ENCODE measurements at places on chromosomes 11 and 22.

DNA sequence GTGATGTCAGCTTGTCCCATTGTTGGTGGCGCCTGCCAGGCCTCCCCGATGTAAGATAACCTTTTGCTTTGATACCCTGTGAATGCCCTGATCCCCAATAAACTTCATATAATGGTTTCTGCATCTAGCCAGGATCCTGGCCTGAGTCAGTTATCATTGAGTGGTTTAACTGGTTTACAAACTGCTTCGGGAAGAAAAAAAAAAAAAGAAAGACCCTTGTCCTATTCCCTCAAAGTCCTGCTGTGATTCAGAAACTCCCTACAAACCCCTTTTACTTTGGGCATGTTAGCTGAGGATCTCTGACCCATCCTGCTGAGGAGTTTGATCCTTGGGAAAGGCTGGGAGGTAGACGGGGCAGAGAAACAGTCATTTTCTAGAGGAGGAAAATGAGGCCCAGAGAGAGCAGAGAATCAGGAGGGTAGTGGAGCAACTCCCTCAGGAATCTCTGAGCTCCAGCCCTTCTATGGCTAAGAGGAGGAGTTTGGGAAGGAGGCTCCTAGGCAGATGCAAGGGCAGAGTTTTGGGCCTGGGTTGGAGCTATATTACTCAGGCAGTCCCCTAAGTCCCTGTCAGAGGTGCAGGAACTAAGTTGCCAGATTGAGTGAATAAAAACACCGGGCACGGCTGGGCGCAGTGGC is 5.4 kb upstream of the CYB5R3 start:
- no peak for DNase-seq

DNA sequence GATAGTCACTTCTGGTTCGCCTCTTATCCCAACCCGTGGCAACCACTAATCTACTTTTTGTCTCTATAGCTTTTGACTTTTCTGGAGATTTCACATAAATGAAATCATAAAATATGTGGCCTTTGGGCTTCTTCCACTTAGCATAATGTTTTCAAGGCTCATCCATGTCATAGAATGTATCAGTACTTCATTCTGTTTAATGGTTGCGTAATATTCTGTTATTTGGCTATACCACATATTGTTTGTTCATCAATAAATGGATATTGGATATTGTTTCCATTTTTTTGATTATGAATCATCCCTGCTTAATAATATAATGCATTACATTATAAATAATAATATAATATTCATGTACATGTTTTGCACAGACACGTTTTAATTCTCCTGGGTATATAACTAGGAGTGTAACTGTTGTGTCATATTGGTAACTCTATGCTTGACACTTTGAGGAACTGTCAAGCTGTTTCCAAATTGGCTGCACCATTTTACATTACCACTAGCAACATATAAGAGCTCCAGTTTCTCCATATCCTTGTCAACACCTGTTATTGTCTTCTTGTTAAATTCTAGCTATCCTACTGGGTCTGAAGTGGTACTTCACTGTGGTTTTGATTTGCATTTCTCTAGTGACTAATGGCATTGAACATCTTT is 181.5 kb downstream of the CADM1 start:
- no peak for DNase-seq

GRCh38 chr11:93952082-93952780 is 68.9 kb upstream of the HEPHL1 start:
- DNase-seq, result no peak

GRCh38 chr22:37381489-37381888 is 45.8 kb downstream of the ELFN2 start:
- DNase-seq, result no peak

DNA sequence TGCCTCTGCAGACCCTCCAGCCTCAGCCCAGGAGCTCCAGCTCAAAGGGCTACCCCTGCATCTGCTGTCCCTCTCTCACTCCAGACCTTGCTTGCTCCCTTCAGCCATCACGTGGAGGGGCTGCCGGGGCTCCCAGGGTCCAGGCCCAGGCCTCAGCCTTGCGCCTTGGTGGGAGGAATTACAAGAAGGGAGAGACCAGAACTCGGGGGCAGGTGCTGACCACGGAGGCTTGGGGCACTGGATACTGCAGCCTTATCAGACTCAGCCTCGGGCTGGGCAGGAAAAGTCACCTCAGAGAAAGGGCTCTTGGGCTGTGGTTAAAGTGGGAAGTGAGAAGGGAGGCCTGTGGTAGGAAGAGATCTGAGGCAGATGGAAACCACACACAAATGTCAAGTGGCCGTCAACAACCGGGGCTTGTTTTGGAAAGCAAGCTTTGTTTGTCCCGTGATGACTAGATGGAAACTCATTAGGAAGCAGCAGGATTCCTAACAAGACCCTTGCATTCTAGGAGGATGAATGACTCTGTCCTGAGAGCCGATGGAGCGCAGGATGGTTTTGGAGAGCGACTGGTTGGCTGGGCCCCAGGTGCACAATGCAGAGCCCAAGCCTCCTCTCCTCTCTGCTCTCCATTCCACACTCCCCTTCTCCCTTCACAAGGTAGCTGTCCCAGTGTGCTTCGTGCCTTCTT is 1321.7 kb downstream of the TBC1D22A start:
- no peak for DNase-seq

DNA sequence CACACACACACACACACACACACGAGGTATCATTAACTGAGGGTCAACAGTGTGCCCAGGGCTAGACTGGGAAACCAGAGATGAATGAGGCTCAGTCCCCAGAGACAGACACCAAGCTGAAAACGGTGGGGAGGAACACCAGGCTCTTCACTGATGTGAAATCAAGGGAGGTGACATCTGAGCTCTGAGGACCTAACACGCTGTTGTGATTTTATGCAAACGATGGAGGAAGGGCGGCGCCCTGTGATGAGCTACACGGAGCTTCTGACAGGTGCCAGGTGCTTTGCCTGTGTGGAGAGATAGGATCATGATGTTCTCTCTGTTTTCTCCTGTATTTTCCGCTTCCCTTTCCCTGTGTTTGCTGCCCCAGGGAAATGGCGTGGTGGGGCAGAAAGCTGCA is 6.5 kb upstream of the CYB5R3 start:
- DNase-seq, result no peak
